ENCODE measurements at places on chromosomes 16 and 17.

- no peak for DNase-seq
Measured at GRCh38 chr16:66328282-66328681, 38.2 kb upstream of the CDH5 start.

DNA sequence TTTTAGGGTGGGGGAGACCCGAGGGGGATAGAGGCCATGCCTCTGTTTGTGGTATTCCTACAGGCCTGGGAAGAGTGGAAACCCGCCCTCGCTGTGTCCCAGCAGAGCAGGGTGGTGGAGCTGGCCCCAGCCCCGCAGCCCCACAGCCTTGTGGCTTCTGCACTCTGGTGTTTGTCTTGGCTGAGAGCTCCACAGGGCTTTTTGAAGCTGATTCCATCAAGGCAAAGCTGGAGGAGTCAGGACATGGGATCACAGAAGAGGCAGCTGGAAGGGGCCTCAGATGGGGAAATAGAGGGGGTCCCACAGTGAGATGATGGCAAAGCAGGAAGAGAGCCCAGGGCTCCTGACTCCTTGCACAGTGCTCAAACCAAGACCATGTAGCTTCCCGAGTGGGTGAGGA lies 5.0 kb upstream of the WFIKKN2 start:
- no peak for DNase-seq

GRCh38 chr16:86834451-86835035 lies 256.2 kb downstream of the FOXL1 start:
- no peak for DNase-seq

DNA sequence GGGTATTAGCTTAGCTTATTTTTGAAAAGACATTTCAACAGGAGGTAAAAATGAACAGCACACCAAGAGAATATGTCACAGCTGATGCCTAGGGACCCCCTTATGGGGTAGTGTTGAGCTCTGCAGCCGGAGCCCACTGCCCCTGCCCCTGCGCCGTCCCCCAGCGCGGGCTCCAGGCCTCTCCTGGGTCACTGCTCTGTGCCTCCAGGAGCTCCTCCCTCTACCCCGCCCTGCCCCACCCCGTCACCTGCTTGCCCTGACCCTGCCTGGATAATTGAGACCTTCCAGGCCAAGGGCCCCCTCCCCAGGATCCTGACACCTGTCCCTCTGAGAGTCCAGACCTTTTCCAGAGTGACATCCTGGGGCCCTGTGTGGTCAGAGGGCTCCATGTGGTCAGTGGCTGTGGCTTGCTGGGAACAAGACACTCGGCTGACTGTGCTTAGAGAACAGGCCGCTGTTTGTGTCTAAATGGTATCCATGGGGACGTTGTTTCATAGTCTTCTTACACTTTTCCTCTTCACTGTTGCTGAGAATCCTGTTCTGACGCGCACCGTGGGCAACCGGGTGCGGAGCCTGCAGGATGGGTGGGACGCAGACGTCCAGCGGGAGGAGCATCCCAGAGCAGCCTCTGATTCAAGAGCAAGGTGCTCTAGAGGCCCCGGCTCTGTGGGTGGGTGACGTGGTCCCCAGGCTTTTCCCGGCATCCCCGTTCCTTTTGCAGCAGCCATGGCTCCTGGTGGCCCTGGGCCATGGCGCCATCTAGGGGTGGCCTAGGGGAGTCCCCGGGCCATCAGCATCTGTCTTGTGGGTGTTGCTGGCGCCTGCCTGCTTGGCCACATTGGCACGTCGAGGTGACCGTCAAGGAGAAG lies 20.0 kb upstream of the WFIKKN1 start:
- DNase-seq, result no peak

GRCh38 chr17:206941-207560 lies 25.6 kb upstream of the DOC2B start:
- no peak for DNase-seq

DNA sequence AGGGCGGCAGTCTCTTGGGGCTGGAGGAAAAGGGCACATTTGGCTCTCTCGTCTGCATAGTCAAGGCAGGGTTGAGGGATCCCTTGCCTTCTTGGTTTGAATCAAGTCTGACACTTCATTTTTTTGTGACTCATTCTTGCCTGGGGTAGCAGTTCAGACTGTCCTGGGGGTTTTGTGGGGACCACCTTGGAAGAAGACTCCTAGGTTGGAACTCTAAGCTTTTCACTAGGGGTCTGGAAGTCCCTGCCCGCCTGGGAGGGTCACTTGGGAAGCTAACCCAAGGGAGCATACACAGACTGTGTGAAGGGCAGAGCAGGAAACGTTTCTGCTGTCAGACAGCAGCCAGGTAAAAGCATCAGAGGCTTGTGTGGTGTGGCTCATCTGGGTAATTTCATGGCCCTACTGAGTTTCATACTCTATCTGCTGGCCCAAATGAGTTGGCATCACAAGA lies 11.3 kb downstream of the YPEL2 start:
- DNase-seq, result no peak

Data from stimulated activated CD8-positive, alpha-beta memory T cell treated with anti-CD3 and anti-CD28 coated beads, Interleukin-7, amount 100 ng/mL, for 4 hours (primary cell).